ENCODE measurements at places on chromosomes 11 and 22.
A peak's percentile ranks its signal among the peaks of the same experiment; 100 is the strongest.

DNA sequence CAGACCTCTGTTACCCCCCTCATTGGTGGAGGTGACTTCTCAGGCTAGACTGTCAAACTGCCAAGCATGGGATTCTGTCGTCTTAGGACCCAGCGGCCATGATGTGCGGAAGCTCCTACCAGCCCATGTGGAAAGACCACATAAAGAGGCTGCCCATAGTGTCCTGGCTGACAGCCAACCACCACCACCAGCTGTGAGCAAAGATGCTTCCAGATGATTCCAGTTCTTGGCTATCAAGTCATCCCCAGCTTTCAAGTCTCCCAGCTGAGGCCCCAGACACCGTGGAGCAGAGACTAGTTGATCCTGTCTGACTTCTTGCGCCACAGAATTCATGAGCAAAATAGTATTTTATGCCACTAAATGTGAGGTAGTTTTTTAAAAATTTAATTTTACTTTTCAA lies 32.9 kb downstream of the SCUBE1 start:
- no peak for DNase-seq

DNA sequence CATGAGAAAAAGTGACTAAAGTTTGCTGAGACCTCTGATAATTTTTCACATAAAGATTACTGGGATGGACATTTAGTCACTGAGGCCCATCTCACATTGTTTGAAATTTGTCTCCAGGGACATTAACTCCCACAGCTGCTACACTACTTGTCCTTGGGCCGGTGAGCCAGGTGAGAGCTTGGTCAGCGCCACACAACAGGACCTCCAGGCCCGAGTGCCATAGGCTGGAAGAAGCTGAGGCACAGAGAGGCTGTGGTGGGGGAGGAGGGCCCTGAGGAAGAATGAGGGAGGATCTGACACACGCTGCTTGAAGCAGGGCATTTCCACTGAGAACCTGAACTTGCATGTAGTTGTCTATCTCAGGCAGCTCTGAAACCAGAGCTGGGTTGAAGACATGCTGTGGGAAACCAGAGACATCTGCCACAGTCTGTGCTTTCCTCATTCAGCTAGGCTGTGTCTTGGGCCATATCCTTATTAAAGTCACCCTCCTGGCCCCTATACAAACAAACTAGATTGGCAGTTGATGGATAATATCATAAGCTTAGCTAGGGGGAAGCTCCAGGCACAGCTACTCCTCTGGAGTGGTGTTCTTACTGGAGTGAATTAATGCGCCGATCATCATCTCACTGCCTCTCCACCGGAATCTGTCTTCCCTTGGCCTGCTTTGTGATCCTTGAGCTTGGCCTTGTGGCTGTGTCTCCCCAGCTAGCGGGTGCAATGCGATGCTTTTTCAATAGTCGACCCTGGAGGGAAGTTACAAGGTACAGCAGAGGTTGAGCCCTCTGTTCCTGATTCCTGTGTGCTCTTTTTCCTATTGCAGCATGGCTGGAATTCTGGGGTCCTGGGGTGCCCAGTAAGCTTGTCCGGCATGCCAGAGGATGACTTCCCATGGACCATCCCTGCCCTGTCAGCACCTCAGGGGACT lies 225.3 kb upstream of the B3GAT1 start:
- DNase-seq, result no peak

GRCh38 chr11:10658621-10659338 lies 34.8 kb downstream of the IRAG1 start:
- no peak for DNase-seq

DNA sequence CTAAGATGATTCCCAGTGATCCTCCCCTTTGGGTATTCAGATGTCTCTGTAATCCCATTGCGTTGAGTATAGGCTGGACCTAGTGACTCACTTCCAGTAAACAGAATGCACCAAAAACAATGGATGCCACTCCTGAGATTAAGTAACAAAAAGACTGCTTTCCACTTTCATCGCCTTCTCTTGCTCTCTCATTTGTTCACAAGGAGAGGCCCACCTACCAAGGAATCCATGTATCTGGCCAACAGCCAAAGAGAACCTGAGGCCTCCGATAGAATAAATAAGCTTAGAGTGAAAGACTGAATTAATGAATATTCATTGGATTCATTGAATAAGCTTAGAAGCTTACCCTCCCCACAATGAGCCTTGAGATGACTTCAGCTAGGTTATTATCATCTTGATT lies 454.6 kb downstream of the KCNA4 start:
- DNase-seq, result no peak

- no peak for DNase-seq
These were observed 153.6 kb downstream of the RCN1 start for GRCh38 chr11:32244453-32244852.

- DNase-seq, result no peak
These were observed 32.2 kb downstream of the MMP20 start for GRCh38 chr11:102592634-102593581.

GRCh38 chr22:25627271-25627852 lies 62.9 kb downstream of the GRK3 start:
- no peak for DNase-seq

- DNase-seq, result no peak
These were observed 7.1 kb downstream of the INPPL1 start for GRCh38 chr11:72231396-72232259.

- no peak for DNase-seq
These were observed 7.0 kb downstream of the FADD start for GRCh38 chr11:70210051-70210501.

- DNase-seq, result no peak
These were observed 28.5 kb upstream of the C11orf96 start for GRCh38 chr11:43913829-43914380.

GRCh38 chr11:121645596-121645995 lies 192.8 kb upstream of the SORL1-AS1 start:
- no peak for DNase-seq

DNA sequence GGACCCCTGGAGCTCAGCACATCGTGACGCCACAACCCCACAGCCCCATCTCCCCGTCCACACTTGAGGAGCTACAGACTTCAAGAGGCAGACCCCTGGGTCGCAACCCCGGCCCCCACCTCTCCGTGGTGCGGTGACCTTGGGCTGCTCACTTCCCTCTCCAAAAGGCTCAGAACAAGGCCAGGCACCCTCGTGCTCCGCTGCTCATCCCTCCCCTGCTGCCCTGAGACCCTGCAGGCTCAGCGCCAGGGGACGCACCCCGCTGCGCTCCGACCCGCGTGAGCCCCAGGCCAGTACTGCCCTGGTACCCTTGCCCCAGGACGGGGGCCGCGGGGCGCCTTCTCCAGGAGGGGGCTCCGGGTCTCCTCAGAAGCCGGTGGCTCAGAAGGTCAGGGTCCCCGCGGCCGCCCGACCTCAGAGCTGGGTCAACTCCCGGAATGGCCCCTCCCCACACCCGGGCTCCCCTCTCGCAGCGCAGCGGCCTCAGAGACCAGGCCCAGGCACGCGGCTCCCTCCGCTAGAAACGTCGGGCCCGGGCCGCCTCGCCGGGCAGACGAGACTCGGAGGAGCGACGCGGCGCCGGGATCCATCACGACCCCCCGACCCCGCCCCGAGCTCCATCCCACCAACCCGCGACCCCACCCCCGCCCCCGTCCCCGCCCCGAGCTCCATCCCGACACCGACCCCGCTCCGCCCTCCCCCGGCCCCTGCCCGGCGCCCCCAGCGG lies 563 bp downstream of the GATD1 start:
- DNase-seq, result peak; percentile 32

- no peak for DNase-seq
These were observed 57.3 kb downstream of the WNT7B start for GRCh38 chr22:45919504-45920286.

DNA sequence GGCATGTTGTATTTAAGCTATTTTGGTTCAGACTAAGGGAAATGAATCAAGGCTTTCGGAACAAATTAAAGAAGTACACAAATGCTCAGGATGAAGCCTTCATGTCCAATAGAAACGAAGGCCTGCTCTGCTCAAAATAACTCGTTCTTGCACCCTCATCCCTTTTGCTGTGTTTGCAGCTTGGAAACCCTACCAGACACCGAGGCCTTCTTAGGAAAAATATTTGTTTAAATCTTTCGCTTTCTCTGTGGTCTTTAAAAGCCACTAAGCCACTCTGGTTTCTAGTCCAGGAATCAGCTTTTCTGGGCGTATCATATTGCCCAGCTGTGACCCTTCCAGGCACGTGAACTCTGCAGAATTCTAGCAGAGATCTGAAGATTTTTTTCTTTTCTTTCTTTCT lies 60.9 kb upstream of the HSPA8 start:
- no peak for DNase-seq

DNA sequence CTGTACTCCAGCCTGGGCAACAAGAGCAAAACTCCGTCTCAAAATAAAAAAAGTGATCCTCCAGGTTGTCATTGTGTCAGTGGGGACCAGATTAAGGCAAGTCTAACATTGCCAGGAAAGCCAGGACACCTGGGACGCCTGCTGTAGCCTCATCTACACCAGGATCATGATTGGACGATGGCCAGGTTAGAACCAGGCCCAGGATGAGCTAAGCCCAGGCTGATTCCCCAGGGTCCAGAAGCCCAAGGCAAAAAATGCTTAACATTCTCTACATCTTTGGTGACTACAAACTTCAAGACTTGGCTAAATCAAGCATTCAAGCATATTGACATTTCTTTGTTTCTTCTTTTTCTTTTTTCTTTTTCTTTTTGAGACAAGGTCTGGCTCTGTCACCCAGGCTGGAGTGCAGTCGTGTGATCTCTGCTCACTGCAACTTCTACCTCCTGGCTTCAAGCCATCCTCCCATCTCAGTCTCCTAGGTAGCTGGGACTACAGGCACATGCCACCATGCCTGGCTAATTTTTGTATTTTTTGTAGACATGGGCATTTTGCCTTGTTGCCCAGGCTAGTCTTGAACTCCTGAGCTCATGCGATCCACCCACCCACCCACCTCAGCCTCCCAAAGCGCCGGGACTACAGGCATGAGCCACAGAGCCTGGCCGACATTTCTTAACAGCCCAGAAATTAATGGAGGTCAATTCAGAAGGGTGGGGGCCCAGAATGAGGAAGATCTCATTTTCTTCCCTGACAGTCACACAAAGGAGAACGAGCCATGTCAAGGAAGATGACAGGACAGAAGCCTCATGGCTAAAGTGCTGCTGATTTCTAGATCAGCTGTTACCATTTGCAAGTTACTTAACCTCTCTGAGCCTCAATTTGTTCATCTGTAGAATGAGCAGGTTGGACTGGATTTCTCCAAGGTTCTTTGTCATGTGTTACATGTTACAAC lies 12.5 kb upstream of the PTPRJ start:
- no peak for DNase-seq

GRCh38 chr22:20619045-20619892 lies 111.9 kb downstream of the MED15 start:
- DNase-seq, result no peak

GRCh38 chr11:130806746-130807145 lies 109.5 kb downstream of the SNX19 start:
- DNase-seq, result no peak

DNA sequence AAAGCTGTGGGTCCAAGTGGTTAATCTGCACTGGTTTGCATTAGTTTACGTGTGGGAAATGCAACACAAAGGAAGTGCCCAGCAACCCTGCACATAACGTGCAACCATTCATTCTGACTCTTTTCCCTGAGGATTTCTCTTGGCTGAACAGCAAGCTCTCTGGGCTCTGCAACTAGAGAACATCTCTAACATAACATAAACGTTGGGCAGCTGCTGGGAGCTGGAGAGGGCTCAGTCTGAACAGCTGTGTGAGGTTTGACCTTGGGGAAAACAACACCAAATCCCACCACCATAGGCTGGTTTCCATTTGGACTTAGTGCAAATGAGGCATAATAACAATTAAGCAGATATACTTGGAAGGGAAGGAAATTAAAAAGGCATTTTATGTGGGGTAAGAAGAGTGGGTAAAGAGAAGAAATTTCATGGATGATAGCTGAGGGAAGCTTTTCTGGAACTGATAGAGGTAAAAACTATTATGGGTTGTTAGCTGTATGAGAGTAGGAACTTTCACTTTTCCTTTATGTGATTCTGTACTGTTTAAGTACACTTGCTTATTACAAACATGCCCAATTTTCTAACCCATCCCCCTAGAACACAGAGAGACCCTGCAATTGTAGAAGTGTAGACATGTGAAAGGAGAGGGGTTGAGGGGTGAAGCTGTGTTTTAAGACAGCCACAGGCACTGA lies 76.2 kb downstream of the SNX19 start:
- DNase-seq, result no peak

DNA sequence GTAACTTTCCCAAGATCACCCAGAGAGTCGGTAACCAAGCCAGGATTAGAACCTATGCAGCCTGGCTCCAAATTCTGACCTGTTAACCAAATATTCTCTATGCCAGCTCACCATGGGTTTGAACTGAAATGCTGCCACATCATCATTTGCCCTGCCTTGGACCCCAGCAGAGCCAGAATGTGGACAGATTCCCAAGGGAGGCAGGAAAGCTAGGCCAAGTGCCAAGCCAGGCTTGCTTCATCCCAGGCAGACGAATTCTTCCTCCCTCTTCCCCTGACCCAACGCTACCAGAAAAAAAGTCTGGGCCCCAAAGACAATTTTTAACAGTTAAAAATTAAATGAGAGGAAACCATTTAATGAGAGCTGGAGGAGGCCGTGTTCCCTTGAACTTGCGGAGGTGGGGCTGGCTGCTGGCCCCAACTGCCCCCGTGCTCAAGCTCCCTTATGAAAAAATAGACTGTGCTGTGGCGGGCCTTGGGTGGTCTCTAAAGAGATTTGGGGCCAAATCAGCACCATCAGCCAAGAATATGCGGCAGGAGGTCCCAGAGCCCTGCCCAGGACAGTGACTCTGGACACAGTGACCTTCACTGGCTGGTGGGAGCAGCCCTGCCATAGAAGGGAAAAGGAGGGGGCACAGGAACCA lies 184.1 kb upstream of the SYT13 start:
- no peak for DNase-seq

GRCh38 chr11:115871161-115871760 lies 367.0 kb upstream of the CADM1 start:
- DNase-seq, result no peak

DNA sequence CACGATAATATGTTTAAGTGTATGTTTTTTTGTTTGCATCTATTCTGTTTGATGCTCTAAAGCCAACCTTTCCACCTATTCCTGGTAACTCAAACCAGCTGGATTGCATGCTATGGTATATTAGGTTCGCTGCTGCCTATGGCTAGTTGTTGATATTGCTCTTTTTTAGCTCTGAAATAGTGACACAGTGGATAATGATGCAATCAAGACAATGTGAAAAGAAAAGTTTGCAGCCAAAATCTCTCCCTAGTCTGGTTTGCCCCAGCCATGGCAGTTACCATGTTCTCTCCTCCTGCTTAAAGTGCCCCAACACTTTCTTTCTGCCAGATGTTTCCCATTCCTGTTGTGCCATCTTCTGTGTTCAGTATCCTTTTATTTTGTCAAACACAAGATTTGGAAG lies 269.7 kb downstream of the DYNC2H1 start:
- DNase-seq, result no peak

- DNase-seq, result peak; percentile 65
These were observed 37.3 kb upstream of the RBFOX2 start for GRCh38 chr22:36065775-36066544.

DNA sequence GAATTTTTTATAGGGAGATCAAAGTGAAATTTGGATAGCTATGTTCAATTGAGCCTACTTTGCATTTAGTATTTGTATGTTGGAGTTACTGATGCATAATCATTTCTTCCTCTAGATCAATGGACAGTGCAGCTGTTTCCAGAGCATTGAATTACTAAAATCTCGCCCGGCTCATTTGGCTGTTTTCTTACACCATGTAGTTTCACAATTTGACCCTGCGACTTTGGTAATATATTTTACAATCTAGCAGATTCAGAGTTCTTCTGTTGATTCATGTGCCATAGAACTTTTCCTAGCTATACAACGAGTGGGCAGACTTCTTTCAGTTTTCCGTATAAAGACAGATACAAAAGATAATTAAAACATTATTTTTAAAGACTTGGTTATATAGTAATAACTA lies 70.0 kb upstream of the GRIK4 start:
- DNase-seq, result no peak

- no peak for DNase-seq
These were observed 64.6 kb downstream of the SOX6 start for GRCh38 chr11:16291729-16292128.
